HCT116 (cell line): ENCODE measurements at places on chromosomes 11 and 22.

DNA sequence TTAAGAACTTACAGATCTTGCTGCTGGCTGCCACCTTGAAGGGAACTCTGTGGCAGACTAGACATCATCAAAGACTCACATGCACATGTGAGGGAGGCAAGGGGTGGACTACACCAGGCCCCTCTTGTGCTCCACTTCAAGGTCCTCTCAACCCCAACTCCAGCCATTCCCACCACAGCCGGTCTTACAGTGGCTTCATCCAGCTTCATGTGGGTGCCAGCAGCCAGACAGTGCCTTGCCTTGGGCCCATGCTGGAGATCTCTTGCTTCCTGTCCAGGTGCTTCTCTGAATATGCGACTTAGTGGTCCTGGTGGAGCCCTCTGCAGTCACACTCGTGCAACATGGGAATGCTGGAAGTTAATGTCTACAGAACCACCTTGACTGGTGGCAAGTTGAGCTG is 44.6 kb upstream of the WNT7B start:
- DNase-seq = no peak

DNA sequence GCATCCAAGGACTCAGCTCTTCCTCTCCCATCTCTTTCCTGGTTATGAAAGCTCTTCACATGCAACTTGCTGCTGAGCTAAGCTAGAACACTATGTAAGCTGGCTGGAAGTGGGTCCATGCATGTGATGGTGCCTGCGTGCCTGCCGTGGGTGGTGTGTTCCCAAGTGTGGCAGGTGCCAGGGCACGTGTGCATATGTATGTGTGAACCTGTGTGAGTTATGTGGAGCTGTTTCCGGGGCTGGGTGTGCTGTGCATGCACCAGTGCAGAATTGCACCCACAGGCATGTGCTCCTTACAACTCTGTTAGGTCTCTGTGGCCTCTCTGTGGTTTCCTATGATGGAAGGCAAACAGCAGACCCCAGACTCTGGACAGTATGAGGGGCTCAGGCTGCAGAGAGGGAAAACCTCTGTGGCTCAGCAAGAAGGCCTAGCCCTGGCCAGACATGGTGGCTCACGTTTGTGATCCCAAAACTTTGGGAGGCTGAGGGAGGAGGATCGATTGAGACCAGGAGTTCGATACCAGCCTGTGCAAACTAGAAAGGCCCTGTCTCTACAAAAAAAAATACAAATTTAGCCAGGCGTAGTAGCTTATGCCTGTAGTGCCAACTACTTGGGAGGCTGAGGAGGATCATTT is 4.1 kb upstream of the P2RY6 start:
- DNase-seq = no peak

- DNase-seq = no peak
Measured at GRCh38 chr22:37208401-37209139, 3.7 kb downstream of the SSTR3 start.

- no peak for DNase-seq
Measured at GRCh38 chr11:65185171-65185570, 3.4 kb downstream of the CAPN1 start.

DNA sequence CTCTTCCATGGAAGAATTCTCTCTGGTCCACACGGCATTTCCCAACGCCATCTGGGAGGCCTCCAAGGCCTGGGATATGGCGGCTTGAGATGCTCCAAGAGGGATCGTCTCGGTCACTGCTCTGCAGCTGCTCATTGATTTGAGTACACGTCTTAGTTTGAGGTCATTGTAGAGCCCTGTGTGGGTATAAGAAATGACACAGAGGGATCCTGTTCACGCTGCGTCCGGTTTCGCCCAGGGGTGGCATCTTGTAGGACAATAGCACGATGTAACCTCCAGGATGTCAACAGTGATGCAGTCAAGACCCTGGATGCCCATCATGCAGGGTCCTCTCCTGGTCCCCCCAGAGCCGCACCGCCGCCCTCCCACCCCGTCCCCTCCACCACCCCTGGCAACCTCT is 564.6 kb downstream of the BRD1 start:
- no peak for DNase-seq

DNA sequence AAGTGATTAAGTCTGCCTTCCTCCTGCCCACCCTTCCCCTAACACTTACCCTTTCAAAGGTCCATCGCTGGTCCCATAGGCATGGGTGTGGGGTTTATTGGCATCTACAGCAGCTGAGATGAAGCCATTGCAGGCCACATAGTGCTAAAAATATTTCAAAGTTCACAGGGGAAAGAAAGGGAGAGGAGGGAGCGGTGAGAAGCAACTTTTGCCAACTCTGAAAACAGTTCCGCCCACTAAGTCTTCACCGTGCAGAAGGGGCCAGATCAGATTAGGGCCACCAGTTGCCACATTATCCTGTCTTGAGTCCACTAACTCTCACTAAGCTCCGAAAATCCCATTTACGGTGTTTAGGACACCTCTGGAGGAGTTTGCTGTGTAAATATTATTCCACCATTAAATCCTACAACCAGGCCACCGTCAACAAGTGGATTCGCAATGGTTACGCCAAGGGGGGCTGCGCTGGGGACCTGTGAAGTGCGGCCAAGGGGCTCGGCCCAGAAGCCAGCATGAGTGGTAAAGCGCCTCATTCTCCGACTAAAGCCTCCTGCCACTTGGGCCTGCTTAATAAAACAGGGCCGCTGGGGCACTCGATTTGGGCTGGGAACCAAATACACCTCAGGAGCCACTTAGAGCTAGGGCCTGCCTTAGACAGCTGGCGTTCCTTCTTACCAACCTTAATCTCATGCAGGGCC is 534.9 kb downstream of the MIAT start:
- no peak for DNase-seq

GRCh38 chr22:20566420-20567260 is 59.2 kb downstream of the MED15 start:
- no peak for DNase-seq

DNA sequence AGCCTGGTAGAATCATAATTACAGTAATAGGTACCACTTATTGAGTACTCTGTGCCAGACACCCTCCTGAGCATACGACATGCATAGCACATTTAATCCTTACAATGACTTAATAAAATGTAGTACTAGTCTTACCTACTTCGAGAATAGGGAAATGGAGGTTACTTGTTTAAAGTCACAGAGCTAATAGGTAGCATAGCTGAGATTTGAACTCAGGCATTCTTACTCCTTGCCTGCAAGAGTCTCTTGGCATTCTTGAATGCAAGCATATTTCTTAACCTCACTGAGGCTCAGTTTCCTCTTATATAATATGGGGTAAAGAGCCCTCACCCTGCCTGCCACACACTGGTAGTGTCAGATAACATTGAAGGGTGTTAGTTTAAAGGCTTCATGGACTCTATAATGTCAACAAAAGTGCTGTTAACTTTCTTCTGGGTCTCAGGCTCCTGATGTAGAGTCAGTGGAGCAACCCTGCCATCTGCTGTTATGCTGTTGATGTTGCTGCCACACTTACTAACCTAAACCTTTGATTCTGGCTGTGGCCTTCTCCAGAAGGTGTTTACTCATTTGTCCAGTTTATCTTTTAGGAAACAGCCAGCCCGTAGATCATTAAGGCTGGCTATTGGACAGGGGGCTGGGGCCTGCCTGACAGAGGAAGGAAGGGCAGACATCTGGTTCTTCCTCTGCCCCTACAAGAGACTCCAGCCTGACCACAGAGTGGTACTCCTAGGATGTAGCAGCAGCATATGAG is 18.9 kb downstream of the LIMK2 start:
- no peak for DNase-seq
